WTC11 (cell line): ENCODE measurements at places on chromosomes 6 and 20. TPM values are rescaled to one million over a fixed set of nuclear protein-coding genes. Genes with fewer than 3 reads are reported as not detected.

The TRIM40 gene
- total RNA-seq = not detected in 3 replicates

The APOM gene
- total RNA-seq = 3.5 to 4.6 TPM (median 4.3 TPM) in 3 replicates

The ULBP2 gene
- 0.13 to 0.23 TPM in 2 of 3 replicates, not detected in the other for total RNA-seq

The MYB gene
- 4.3 to 6.1 TPM (median 5.1 TPM) in 3 replicates for total RNA-seq

The PCSK2 gene
- 0.74 to 1.1 TPM (median 0.98 TPM) in 3 replicates for total RNA-seq

The MAFB gene
- total RNA-seq = 5.3 to 6.7 TPM (median 6.5 TPM) in 3 replicates

The HLA-DQB2 gene
- 0.39 to 0.76 TPM (median 0.42 TPM) in 3 replicates for total RNA-seq

The FAM83B gene
- total RNA-seq = 3.9 to 4.2 TPM (median 4.0 TPM) in 3 replicates

The B4GALT5 gene
- total RNA-seq = 62.4 to 71.5 TPM (median 69.4 TPM) in 3 replicates

The BANF2 gene
- total RNA-seq = not detected in 3 replicates

The PLEKHG1 gene
- total RNA-seq = 2.6 to 3.5 TPM (median 2.7 TPM) in 3 replicates

The FOXF2 gene
- total RNA-seq = 0.07 to 0.11 TPM in 2 of 3 replicates, not detected in the other

The SPTLC3 gene
- total RNA-seq = 0.13 to 0.64 TPM (median 0.48 TPM) in 3 replicates

The RREB1 gene
- total RNA-seq = 38.5 to 39.4 TPM (median 39.4 TPM) in 3 replicates

The GABRR2 gene
- not detected in 3 replicates for total RNA-seq

The BPIFA1 gene
- total RNA-seq = not detected in 3 replicates

The SLC52A3 gene
- total RNA-seq = 6.9 to 7.7 TPM (median 7.3 TPM) in 3 replicates

The PROCR gene
- total RNA-seq = 20.5 to 29.7 TPM (median 22.2 TPM) in 3 replicates
